ENCODE measurements at places on chromosomes 16 and 17.

DNA sequence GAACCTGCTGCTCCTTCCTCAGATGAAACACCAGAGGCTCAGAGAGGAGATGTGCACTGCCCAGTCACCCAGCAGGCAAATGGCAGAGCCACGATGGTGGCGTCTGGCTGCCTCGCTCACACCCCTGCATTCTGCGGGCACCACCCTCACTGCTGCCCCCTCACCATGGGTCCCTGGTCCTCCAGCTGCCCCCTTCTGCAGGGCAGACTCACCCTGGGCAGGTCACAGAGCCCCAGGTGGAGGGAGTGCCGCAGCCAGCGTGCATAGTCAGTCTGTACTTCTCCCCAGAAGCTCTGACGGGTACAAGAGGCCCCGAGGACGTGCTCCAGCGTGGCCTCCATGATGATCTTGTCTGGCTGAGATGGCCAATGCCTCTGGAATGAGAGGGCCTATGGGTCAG lies 52.9 kb downstream of the RMI2 start:
- no peak for DNase-seq

DNA sequence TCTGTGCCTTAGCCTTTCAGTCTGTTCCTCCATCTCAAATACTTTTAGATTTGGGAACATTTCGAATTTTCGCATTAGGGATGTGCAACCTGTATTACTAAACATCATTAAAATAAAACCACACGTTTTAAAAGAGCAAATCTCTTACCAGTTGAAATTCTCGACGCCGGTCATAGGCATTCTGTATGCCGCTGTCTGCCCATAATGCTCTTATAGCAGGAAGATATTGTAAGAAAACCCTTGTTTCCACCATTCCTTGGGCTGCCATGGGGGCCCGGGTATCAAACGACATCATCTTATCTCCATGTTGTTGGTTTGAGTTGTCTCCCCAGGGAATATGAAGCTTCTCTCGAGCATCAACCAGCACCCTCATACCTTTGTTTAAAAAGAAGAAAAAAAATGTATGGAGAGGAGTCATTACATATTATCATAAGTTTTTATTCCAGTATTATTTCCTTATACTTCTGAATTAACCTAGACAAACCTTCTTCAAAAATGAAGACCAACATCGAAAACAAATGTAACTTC lies 3.1 kb downstream of the GNA13 start:
- no peak for DNase-seq

DNA sequence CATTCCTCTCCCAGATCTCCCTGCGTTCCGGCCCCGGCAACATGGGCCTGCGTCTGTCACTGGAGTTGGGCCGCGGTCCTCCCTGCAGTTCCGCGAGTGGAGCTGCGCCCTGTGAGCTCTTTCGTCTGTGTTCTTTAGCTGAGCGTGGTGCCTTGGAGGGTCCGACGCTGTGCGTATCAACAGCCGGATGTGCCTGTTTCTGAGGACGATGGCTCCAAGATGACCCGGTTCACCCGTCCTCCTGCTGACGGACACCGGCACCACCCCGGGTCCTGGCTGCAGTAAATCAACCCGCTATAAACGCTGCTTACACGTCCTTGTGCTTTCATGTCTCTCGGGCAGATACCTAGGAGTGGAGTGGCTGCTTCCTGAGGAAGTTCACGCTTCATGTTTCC lies 44.8 kb upstream of the GNG13 start:
- no peak for DNase-seq

GRCh38 chr16:56894331-56894917 lies 29.4 kb downstream of the SLC12A3 start:
- no peak for DNase-seq

DNA sequence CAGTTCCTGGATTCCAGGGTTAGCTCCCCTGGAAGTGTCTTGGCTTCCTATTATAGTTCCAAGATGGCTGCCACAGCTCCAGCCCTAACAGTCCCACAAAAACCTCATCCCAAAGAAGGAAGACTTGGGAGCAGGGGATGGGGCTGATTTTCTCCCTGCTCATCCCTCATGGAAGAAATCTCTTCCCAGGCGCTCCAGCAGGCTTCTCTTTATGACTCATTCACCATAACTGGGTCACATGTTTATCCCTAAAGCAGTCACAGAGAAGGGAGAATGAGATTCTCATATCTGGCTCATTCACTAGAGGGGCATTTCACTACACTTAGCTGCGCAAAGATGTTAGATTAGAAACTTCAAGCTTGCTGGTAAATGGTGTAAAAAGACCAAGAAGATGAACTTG lies 206.5 kb upstream of the IRX3 start:
- DNase-seq = peak; percentile 19
